ENCODE measurements at places on chromosomes 16 and 17.

DNA sequence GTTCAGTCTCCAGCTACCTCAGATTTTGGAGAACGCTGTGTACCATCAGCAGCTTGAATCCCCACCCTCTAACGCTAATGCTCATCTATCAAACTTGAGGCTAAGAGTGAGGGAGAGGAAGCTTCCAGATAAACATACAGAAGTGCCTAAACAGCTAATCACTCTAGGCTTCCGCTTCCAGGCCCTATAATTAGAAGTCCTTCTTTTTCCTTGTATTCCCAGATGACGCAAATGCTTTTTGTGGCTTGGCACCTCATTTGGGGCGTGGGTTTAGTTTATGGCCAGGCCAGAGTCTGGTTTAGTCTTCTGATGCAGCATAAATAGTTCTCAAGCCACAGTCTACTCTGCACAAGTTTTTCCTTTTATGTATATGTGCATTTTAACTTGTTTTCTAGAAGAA is 263.4 kb downstream of the BCAS3 start:
- DNase-seq, result no peak

- no peak for DNase-seq
These were observed 569 bp downstream of the FLII start for GRCh38 chr17:18257982-18258355.

DNA sequence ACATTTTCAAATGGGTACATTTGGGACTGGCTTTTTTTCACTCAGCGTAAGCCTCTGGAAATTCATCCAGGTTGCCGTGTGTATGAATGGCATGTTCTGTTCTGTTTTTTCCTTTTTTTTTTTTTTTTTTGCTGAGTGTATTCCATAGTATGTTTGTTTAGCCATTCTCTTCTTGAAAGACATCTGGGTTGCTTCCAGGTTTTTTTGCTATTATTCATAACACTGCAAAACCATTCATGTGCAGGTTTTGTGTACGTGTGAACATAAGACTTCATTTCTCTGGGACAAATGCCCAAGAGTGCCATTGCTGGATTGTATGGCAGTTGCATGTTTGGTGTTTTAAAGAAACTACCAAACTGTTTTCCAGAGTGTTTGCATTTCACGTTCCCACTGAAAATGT is 335.9 kb upstream of the TNRC6C start:
- DNase-seq, result no peak

DNA sequence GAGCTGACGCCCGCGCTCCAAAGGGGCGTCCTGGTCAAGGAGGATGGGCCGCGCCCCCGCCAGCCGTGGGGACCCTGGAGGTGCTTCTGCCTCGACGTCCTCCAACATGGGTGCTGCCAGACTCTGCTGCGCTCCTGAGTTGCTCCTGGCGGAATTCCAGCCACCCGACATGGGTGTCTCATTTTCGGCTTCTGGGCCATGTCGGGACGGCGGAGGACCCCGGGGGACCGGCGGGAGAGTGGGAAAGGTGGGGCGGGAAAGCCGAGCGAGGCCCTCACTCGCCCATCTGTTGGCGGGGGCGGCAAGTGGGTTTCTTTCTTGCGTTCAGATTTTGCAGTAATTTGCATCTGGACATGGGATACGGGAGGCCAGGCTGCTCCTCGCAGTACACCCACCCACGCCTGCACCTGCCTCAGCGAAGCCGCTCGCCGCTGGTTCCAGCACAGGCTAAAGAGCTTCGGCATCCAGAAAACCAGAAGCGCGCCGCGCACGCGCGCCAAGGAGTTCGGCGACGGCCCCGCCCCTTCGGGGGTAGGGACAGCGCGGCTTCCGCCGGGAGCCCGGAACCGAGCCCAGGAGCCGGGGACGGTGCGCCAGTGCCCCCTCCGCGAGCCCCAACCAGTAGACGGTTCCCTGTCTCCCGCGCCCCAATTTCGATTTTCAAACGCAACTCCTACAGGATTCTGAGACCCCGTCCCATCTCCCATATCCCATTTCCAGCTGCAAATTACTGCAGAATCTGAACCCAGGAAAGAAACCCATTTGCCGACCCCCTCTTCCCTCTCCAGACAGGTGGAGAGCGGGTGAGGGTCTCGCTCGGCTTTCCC is at the start of gene ARMC7:
Gene ARMC7, plus strand, starts transcription at position 563 of the 827 bp plus-strand sequence. CDS start 320 bp downstream, outside the sequence.
- peak; percentile 30 for DNase-seq

DNA sequence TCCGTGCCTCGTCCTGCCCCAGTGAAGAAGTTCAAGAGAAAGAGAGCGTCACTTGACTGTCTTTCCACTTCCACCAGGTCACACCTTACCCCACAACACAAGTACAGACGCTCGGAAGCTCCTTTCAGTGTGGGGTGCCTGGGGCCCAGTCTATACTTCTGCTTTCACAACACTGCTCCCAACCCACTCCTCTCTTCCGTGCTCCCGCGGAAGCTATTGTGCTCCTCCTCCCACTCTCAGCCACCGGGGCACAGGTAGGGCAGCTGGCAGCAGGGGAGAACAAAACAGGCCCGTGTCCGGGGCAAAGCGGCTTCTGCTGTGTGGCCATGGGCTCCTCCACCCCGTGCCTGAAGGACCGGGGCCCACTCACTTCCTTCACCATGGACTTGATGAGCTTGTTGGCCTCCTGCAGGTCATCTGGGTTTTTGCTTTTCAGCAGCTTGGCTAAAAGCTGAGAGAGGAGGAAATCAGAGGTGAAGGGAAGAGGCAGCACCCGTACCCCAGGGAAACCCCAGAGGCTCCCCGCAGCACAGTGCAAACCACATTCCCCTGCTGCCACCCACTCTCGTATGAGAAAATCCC is 18.9 kb downstream of the GGA3 start:
- DNase-seq, result no peak

- no peak for DNase-seq
These were observed 13.9 kb upstream of the CES1 start for GRCh38 chr16:55846598-55847346.

DNA sequence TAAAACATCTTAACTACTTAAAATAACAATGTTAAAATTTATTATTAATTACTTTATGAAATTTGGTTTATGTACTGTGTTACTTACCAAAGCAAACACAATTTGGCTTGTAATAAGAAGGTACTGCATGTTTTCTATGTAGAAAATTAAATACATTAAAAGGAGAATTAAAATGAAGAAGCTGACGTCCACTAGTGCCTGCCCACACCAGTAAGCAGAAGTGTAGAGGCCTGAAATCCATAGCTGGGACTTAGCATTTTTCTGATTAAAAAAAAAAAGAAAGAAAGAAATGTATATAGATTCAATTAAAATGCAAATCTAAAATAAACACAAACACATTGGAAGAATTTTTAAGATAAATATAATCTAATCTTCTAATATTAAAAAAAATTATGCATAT is 35.8 kb upstream of the ABCA9 start:
- no peak for DNase-seq

DNA sequence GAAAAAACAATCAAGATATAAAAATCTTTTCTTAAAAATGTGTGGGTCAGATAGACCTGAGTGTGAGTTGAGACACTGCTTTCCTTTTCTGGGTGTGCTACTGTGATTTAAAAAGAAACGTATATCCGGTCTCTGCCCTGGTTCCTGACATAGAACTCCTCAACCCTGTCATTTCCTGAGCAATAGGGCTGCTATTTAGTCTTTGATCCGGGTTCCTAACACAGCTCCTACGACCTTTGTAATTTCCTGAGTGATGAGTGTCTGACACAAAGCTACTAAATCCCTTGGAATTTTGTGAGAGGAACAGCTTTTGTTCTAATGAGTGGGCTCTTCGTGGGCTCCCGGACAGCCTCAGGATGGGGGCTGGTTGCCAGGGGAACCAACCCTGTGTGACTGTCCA is 93.9 kb upstream of the FA2H start:
- DNase-seq, result no peak

GRCh38 chr16:85166699-85167588 is 54.7 kb upstream of the CIBAR2 start:
- DNase-seq, result no peak

DNA sequence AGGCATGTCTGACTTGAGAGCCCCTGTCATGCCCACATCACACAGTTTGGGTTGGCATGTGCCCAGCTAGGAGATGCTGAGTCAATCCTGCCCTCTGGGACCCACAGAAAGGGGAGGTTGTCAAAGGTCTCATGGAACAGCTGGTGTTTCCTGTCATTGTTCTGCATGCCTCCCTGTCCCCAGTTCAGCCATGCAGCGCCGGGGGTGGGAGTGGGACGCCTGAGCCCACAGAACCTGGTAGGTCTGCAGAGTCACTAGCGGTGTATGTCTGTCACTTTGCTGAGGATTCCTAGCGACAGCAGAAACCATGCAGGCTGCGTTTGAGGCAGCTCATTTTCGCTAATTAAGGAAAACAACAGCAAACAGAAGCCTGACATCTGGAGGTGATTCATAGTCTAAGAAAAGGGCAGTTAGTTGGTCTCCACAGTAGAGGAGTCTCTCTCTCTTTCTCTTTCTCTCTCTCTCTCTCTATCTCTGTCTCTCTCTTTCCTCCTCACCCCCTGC is 19.6 kb upstream of the CCL1 start:
- no peak for DNase-seq

- DNase-seq, result no peak
These were observed 70.3 kb downstream of the CREBBP start for GRCh38 chr16:3810198-3810664.

DNA sequence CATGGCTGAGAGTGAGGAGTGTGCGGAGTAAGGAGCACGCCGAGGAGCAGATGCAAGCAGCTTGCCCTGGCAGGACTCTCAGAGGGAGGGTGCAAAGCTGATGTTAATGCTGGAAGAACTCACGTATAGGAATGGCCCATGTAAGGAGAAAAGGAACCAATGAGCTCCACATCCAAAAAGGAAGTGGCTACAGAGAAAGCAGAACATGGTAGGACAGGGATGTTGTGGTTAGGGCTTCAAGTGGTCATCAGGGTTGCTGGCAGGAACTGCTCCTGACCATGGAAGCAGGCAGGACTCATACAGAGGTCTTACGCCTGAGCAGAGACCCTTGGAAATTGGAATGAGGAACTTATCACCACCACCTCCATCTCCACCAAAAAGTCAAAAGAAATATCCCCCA is 5.2 kb downstream of the MYO1D start:
- DNase-seq, result no peak

DNA sequence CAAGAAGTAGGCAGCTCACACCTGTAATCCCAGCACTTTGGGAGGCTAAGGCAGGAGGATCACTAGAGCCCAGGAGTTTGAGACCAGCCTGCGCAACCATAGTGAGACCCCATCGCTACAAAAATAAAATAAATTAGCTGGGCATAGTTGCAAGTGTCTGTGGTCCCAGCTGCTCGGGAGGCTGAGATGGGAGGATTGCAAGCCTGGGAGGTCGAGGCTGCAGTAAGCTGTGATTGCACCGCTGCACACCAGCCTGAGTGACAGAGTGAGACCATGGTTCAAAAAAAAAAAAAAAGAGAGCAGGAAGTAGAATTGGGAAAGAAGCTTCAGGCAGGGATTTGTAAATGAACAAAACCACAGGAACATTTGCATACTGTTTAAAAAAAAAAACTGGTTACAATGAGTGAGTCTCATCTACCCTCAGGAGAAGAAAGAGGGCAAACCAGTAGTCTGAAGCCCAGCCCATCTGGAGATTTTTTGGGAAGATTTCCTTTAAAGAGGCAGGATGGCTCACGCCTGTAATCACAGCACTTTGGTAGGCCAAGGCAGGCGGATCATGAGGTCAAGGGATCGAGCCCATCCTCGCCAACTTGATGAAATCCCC is 7.9 kb downstream of the MPV17L start:
- DNase-seq, result no peak

GRCh38 chr17:40901981-40902474 is 17.0 kb upstream of the KRT20 start:
- no peak for DNase-seq

GRCh38 chr16:53904533-53904932 is 200.6 kb downstream of the FTO start:
- no peak for DNase-seq

GRCh38 chr16:87334651-87335624 is 17.7 kb upstream of the C16orf95 start:
- DNase-seq, result no peak

DNA sequence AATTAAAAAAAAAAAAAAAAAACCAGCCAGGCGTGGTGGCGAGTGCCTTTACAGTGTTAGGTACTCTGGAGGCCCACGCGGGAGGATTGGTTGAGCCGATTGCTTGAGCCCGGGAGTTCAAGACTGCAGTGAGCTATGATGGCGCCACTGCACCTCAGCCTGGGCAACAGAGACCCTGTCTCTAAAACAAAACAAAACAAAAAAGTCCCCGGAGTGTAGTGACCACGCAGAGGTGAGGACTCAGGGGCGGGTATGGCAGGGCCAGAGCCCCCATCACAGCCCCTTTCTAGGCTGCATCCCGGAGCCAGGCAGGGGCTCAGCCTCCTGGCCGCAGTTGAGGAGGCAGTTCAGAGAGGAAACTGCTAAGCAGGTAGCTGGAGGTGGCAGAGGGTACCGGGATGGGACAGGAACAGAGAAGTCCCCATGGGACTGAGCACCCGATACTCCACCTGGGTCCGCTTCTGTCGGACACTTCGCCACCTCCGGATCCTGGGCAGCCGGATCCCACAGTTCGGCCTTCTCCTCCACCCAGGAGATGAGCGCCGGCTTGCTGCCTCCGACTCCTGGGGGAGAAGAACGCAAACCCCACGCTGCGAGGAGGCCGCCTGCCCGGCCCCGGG is 800 bp downstream of the ZNF747 start:
- DNase-seq, result no peak

GRCh38 chr17:47813077-47813476 is 8.5 kb downstream of the OSBPL7 start:
- DNase-seq, result no peak

- no peak for DNase-seq
These were observed 463.6 kb upstream of the SOX9 start for GRCh38 chr17:71656964-71657858.

DNA sequence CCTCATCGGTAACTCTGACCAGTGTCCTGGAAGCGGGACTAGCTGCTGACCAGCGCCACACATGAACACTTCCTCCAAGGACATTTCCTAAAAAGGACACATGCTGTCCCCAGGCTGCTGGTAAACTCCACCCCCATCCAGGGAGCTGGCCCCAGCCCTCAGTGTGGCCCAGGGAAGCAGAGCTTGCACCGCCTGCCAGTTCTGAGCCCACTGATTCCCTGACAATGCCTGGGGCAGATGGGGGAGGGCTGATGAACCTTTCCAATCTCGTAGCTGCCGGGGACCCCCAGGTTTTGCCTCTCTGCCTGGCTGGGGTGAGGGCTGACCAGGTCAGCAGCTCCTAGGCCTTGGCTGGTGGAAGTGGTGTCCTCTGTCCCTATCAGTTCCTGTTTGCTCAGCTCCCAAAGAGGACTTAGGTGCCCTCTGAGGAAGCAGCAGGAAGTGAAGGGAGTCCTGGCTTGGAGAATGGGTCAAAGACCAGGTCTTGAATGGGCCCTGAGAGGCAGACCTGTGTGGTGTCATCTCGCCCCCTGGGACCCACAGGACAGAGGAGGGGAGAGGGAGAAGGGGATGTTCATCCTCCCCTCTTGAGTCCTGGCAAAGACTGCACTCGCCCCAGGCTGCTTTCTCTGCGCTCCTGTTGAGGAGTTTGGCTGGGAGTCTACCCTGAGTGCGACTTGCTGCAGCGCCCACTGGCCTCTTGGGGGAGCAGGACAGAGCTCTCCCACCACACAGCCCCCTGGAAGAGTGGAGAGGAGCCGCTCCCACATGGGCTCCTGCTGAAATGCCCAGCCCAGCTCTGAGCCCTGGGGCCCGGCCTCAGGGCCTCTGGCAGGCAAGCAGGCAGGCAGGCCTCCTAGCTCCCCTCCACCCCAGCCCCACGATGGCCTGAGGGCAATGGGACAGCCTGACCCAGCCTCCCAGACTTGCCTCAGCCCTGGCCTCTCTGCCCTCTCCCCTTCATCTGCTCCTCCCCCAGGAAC is 16.8 kb downstream of the PDK2 start:
- no peak for DNase-seq

Measured in esophagus squamous epithelium (tissue), 5 donors.